GM10248 (cell line): ENCODE measurements at places on chromosomes 5 and 9.

DNA sequence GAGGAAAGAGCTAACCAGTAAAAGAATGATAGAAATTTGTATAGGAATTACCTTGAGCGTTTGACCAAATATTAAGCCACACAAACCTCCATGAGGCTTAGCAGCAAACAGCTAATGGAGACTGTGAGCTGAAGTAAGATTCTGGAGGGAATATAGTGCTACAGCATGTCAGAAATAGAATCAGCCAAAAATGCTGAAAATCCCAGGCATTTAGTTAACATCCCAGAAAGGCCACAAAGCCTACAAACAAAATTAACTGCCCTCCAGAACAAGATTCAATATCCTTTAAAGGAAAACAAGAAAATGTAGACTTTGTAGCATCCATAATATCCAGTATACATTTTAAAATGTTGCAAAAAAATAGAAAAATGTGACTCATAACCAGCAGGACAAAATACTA is 257.8 kb upstream of the TUSC1 start:
- DNase-seq: no peak

DNA sequence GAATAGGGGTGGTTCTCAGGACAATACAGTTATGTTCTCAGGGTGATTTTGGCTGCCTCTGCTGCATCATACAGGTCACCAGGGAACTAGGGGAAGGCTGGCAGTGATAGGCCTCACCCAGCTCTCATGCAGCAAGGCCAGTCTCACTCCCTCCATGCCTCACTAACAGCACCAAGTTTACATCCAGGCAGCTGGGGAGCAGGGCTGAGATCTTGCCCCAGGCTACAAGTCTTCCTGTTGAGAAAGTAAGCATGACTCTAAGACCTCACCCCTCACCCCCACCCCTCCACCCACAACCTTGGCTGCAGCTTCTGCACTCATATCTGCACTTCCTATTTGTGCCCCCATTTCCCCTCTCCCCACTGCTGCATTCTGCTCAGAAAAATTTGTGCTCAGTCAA is 481.2 kb downstream of the ACTL7B start:
- DNase-seq: no peak

DNA sequence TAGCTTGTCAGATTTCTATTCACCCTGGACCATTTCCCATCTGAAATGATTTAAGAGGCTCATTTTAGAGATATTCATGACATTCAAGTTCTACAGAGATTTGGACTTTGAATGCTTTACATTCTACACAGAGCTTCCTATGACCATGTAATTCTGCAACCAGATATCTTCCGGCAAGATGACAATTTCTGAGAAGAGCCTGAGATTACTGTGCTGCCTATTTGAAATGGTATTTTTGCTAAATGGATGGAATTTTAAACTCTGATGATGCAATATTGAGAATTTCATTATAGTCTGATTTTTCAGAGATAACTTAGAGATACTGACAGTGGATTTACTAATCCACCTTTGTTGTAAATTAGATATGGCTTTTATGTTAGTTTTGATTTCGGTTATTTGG is 16.0 kb upstream of the ACOT12 start:
- DNase-seq: no peak

- DNase-seq: no peak
Observed at GRCh38 chr9:75432386-75432785, 344.1 kb downstream of the OSTF1 start.

- DNase-seq: no peak
Observed at GRCh38 chr9:79555474-79556089, 16.2 kb upstream of the TLE4 start.

DNA sequence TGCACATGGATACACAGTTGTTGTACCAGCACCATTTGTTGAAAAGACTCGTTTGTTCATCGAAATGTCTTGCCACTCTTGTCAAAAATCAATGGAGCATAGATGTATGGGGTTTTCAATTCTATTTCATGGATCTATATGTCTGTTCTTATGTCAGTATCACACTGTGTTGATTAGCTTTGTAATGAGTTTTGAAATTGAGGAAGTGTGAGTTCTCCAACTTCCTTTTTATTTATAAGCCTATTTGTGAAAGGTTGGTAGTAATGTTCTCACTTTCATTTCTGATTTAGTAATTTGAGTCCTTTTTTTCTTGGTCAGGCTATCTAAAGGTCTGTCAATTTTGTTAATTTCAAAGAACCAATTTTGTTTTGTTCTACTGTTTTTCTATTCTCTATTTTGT is 26.1 kb downstream of the ZNF510 start:
- no peak for DNase-seq

DNA sequence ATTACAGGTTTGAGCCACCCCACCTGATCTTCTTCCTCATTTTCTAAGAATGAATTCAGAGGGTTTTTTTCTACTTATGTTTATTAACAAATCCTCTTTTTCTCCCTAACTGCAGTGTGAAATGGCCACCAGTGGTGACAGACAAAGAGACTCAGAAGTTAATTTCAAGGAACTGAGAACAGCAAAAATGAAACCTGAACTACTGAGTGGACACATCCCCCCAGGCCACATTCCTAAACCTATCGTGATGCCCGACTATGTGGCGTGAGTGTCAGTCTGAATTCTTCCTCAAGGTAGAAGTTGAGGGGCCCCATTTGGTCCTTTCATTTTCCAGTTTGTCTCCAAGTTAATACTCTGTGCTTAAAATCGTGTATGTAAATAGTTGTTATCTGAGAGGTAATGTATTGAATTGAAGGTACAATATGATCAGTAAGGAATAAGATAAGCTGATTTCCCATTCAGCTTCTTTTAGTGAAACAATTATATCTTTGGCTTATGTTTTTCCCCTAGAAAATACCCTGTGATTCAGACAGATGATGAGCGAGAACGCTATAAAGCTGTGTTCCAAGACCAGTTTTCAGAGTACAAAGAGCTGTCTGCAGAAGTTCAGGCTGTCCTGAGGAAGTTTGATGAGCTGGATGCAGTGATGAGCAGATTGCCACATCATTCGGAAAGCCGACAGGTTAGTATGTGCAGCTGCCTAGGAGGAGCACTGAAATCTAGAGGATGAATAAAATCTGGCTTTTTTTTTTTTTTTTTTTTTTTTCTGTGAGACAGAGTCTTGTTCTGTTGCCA is 17.7 kb downstream of the MARVELD2 start:
- DNase-seq: peak; percentile 53

- DNase-seq: no peak
Observed at GRCh38 chr5:159975462-159976019, 33.4 kb upstream of the TTC1 start.
